ENCODE measurements at places on chromosomes 6 and 20.

DNA sequence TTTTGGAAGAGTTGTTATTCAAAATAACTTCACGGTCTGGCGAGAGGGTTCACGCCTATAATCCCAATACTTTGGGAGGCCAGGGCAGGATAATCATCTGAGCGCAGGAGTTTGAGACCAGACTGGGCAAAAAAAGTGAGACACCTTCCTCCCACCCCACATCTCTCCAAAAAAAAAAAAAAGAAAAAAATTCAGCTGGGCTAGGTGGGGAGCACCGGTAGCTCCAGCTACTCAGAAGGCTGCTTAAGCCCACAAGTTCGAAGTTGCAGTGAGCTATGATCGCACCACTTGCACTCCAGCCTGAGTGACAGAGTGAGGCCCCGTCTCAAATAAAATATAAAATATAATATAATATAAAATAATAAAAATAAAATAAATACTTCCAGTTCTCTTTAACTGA lies 10.4 kb downstream of the OR2B2 start:
- no peak for DNase-seq

DNA sequence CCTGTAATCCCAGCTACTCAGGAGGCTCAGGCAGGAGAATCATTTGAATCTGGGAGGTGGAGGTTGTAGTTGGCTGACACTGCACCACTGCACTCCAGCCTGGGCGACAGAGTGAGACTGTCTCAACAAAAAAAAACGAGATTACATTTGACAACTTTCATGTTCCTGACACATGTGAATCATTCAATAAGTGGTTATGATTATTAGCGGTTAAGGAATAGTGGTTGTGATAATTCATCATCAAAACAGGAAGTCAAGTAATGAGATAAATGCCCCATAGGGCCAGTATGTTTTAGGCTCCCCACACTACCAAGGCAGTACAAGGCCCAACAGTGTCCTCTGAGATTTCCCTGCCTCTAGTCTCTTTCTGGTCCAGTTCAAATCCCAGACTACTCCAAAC lies 2.5 kb downstream of the HDDC2 start:
- DNase-seq, result no peak

GRCh38 chr6:39167321-39167720 lies 52.3 kb upstream of the SAYSD1 start:
- no peak for DNase-seq

GRCh38 chr6:105276374-105276773 lies 96.6 kb upstream of the POPDC3 start:
- no peak for DNase-seq

DNA sequence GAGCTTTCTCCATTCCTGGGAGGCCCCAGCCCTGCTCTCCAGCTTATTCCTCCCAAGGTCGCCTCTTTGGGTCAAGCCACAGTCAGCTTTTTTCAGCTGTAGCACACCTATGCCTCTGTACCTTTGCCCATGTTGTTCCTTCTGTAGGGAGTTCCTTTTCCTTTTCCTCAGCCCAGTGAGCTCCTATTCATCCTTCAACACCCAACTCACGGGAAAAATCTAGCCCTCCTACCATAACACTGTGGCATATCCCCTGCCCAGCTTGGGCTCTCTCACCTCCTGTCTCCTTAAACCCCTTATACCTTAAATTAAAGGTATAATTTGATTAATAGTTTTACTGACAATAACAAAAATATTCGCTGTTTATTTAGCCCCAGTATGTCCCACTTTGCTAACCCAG lies 58.3 kb upstream of the XRN2 start:
- no peak for DNase-seq

- no peak for DNase-seq
These were observed 81.6 kb upstream of the KHDRBS2 start for GRCh38 chr6:62367601-62368000.

- DNase-seq, result no peak
These were observed 111.1 kb downstream of the TBC1D32 start for GRCh38 chr6:121223212-121223611.

GRCh38 chr6:52526634-52527033 lies 50.2 kb downstream of the TRAM2 start:
- DNase-seq, result no peak

DNA sequence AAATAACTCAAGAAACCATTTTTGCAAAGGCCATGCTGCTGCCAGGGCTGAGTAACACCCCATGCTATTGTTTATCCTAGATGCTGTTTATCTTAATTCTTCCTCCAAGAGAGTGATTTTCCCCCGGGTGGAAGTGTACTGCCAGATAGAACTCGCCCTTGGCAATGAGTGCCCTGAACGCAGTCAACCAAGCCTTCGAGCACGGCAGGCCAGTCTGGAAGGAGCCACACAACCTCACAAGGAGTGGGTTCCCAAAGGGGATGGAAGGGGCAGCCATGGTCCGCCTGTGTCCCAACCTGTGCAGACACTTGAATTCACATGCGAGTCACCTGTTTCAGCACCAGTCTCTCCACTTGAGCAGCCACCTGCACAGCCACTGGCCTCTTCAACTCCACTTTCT lies 31.9 kb downstream of the PNPLA1 start:
- DNase-seq, result no peak

- DNase-seq, result no peak
These were observed 16.5 kb downstream of the KPNA5 start for GRCh38 chr6:116697480-116697879.

DNA sequence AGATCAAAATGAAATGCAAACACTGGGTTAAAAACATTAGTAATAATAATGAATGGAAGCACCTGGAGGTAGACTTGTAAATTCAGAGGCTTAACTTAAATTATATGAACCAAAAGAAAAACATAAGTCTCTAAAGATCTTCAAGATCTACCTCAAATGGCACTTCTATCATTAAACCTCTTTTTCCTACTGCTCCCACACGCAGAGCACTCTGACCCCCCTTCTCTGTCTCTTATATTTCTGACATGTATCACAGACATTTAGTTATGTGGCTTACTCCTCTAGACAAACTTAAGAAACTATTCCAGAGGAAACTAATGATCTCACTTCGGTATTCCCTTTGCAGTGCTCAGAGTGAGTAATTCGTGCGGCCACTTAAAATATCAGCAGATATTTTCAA lies 1.1 kb downstream of the TBC1D32 start:
- no peak for DNase-seq

GRCh38 chr20:36541227-36541767 lies at the start of gene MYL9:
MYL9 (plus strand) TSS chr20:36541519; CDS start chr20:36544885, 3,366 bp downstream.
- no peak for DNase-seq

GRCh38 chr6:168028181-168028580 lies 30.7 kb downstream of the KIF25 start:
- DNase-seq, result no peak

GRCh38 chr6:12485226-12485764 lies 195.1 kb downstream of the EDN1 start:
- no peak for DNase-seq

- no peak for DNase-seq
These were observed 171.2 kb downstream of the JARID2 start for GRCh38 chr6:15416932-15417509.

DNA sequence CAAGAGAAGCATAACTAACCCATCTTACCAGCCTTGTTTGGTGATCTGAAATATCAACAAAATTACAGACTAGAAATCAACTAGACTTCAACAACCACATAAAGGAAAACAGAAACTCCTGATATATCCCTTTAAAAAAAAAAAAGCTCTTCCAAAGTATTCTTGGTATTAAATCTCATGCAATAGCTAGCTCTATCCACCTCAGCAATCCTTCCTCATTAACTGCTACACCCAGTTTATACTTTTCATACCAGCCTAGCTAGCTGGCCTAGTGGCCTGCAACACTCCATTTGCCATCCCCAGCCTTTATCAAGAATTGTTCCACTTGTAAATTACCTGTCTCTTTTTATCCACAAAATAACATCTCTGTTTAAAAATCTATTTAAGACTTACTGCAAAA lies 69.0 kb downstream of the BACH2 start:
- DNase-seq, result no peak

GRCh38 chr20:39358052-39358451 lies 395.9 kb downstream of the DHX35 start:
- DNase-seq, result no peak

- no peak for DNase-seq
These were observed 77.3 kb downstream of the BMP6 start for GRCh38 chr6:7803214-7803613.

GRCh38 chr6:148509800-148510581 lies 167.4 kb downstream of the SASH1 start:
- DNase-seq, result no peak

- no peak for DNase-seq
These were observed 125.2 kb downstream of the TBC1D7 start for GRCh38 chr6:13203145-13203544.

GRCh38 chr20:32535316-32535952 lies 49.7 kb downstream of the NOL4L start:
- DNase-seq, result no peak

- no peak for DNase-seq
These were observed 6.8 kb upstream of the FASTKD5 start for GRCh38 chr20:3166338-3166912.

DNA sequence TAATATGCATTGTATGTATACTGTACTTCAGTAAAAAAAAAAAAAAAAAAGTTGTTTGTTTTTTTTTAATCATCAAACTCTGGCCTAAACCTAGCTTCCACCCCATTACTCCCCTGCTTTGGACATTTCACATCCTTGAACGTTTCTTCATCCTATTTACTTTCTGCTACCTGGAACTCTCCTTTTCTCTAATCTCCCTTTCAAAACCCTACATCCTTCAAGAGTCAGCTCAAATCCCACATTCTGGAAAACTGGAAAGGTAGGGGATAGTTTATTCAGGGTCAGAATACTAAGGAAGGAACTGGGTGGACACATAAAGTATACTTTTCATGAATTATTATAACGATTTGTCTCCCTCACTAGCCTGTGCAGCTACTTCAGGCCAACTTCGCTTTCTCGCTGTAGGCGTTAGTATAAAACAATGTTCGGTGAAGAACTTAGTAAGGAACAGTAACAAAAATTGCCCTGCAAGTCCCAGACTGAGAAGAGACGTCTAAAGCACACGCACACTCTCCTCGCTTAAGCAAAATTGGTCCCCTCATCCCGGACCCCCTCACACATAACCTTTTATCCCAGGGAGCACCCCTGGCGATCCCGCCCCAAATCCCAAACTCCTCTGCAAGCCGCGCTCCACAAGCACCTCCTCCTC lies 775 bp downstream of the PIGU start:
- DNase-seq, result no peak

DNA sequence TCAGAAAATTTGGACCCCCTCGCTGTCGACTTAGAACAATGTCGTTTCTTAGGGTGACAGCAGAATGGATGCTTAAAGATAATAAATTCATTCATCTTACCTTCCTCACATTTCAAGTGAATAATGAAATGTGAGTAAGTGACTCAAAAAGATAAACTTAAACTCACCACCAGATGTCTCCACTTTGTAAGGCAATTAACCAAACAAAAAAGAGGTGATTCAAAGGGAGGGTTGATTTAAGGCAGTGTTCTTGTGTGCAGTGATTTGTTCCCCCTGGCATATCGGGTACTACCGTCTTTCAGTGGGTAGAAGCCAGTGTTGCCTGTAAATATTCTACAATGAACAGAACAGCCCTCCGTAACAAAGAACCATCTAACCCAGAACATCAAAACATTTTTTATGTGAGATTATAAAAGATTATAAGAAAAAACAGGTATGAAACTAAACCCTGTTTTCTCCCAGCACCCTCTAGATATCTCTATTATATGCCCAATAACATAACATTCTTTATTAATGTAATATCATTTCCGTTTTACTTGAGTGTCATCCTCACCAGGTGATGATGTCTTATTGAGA lies 589.7 kb downstream of the CBLN4 start:
- no peak for DNase-seq

GRCh38 chr6:10837009-10837621 lies 1.2 kb downstream of the MAK start:
- no peak for DNase-seq

GRCh38 chr6:104525677-104526322 lies 333.9 kb downstream of the HACE1 start:
- peak; percentile 39 for DNase-seq

DNA sequence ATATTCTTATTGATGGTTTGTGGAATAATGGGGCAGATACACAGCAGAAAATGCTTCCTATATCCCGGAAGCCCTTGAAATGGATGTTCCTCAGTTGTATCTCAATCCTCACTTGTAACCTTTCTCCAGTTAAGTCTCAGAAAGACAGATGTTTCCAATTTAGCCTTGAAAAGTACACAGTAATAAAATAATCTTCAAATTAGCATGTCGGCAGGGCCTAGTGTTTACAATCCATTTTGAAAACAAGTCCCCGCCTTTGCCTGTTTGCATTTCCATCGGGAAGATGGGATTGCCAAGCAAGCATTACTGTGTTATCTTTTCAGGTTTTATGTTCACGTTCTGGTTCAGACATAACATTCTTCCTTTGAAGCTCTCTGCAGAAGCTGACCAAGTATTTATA lies 41.5 kb downstream of the SNRNP48 start:
- no peak for DNase-seq

GRCh38 chr6:169161572-169162167 lies 92.0 kb downstream of the THBS2 start:
- no peak for DNase-seq

DNA sequence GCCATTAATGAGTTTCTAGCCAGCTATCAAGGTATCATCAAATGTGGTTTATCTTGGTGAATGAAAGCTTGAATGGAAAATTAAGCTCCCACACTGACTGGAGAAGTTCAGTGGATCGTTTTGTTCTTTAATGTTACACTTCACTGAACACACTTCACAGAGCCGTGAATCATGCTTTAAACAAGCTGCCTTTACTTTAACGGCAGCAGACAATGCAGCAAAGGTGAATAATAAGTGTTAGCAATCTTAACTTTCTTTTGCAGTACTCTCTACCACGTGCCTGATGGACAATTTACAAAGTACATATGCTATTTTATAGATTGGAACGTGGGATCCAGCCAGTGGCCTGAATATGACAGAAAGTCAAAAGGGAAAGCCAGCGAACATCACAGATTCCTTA lies 424.5 kb downstream of the GRIK2 start:
- DNase-seq, result no peak
